ENCODE measurements at places on chromosomes 4 and X. TPM values are rescaled to one million over a fixed set of nuclear protein-coding genes. Genes with fewer than 3 reads are reported as not detected.

DNA sequence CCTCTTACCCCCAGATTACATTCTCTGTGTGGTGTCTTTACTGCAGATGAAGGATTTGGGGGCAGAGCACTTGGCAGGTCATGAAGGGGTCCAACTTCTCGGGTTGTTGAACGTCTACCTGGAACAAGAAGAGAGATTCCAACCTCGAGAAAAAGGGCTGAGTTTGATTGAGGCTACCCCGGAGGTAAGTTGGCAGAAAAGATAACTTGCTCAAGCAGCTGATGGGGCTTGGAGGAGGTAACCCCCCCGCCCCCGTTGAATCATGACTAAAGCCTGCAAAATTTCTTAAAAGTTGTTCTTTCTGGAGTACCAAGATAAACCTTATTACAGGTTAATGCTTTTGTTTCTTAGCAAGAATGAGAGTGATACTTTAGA is 1.5 kb downstream of the CCNG2 start:
- DNase-seq: no peak

- DNase-seq: no peak
These were observed 9.2 kb upstream of the ATP6AP2 start for GRCh38 chrX:40571600-40571999.

NUDT11 gene
- 2.4 TPM for total RNA-seq

FGD1 gene
- total RNA-seq: 9.5 TPM

CENPVL2 gene
- not detected for total RNA-seq

Data from suprapubic skin (tissue), 4 donors.